ENCODE measurements at places on chromosomes 6 and 20.
A peak's percentile ranks its signal among the peaks of the same experiment; 100 is the strongest.

DNA sequence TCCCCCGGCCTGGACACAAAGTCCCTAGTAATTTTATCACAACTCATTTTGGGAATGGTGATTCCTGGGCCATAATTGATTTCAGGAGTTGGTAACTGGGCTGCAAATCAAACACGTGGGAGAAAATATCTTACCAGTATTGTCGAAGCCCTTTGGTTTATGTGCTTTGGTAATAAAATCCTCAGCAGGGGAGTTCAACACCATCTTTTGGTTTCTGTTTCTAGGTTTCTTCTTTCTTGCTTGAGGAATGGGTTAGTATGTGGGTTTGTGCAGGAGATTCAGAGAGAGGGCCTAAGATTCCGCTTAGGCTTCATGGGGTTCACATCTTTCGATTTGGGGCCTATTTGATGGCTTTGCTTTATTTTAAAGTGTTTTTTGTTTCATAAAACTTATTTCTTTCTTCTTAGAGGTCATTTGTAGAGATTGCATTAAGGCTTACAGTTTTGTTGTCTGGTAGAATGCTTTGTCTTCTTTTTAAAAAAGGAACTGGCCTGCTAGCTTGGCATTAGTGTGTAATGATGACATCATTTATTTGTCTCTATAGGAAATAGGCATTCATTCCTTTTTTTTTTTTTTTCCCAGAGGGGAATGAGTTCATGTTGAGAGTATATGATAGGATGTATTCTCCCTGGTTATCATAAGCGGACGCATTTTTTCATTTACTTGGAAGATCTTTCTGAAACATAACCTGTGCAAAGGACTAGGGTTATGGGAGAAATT lies 45.8 kb downstream of the CYP24A1 start:
- DNase-seq, result no peak

DNA sequence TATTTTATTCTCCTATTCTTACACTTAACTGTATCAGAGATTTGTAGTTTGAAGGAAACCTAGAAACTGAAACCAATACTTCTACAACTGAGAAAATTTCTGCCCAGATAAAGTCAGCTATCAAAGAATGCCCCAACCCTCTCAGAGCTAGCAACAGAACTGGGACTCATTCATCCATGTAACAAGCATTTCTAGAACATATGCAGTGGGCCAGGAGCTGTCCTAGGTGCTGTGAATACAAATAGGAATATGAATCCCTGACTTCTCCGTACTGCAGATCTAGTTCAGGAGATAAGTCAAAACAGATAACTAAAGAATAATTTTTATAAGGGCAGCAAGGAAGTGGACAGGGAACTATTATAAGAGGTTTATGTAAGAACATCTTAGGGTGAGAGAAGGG lies 654.1 kb upstream of the NOX3 start:
- DNase-seq, result no peak

GRCh38 chr6:104623052-104623690 lies 236.5 kb downstream of the HACE1 start:
- DNase-seq, result no peak

DNA sequence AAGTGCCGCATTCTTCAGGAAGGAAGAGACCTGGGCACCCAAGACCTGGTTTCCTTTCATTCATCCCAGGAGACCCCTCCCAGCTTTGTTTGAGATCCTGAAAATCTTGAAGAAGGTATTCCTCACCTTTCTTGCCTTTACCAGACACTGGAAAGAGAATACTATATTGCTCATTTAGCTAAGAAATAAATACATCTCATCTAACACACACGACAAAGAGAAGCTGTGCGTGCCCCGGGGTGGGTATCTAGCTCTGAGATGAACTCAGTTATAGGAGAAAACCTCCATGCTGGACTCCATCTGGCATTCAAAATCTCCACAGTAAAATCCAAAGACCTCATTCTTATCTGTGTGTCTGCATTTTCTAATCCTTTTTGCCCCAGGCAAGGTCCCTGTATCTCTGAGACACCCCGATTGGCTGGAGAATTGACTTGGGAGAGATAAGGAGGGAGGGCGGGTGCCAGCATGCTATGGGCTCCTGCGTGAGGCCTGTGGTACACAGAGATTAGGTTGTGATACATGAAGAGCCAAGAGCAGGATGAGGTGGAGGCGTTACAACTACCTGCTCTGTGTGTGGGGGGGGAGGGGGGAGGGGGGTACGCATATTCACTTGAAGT lies 4.8 kb downstream of the MUC21 start:
- no peak for DNase-seq

GRCh38 chr20:47159166-47159565 lies 197.3 kb downstream of the ZMYND8 start:
- DNase-seq, result no peak

DNA sequence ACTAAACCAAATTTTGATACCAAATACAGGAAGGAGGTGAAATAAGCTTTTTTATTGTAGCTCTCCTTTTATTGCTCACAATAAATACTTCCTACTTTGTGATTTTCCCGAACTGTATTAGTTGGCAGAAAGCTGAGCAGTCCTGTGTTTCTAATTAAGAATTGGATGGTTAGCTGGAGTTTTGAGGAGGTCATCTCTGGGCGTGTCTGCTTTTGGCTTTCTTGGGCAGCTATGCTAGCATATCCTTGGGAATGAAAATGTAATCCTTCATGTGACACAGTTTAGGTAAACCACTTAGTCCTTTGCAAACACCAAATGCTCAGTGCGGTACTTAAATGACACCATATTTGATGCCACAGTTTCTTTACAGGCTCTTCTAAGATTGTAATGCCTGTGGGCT lies 67.5 kb downstream of the MTHFD1L start:
- DNase-seq, result peak; percentile 26

DNA sequence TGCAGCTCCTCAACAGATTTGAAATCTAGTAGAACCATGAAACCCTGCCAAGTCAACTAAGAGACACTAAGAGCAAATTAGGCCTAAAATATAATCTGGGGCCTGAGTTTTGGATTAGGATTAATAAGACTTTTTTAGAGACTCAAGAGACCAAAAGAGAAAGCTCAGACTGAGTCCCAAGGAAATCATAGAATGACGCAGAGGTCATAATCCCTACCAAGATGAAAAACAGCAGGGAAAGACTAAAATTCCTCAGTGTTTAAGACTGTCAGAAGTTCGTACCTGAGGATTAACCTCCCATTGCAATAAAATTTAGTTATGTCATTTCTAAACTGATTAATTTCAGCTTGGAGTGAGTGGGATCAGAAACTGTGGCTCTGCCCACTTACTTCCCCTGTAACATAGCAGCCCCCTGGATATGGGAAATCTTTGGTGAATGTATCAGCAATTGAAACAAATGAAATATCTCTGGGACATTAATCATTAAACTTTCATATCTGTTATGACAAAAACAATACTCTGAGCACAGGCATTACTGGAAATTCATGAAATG lies 200.3 kb downstream of the EDN1 start:
- no peak for DNase-seq

- DNase-seq, result no peak
These were observed 26.8 kb upstream of the DDR1 start for GRCh38 chr6:30857549-30857948.

DNA sequence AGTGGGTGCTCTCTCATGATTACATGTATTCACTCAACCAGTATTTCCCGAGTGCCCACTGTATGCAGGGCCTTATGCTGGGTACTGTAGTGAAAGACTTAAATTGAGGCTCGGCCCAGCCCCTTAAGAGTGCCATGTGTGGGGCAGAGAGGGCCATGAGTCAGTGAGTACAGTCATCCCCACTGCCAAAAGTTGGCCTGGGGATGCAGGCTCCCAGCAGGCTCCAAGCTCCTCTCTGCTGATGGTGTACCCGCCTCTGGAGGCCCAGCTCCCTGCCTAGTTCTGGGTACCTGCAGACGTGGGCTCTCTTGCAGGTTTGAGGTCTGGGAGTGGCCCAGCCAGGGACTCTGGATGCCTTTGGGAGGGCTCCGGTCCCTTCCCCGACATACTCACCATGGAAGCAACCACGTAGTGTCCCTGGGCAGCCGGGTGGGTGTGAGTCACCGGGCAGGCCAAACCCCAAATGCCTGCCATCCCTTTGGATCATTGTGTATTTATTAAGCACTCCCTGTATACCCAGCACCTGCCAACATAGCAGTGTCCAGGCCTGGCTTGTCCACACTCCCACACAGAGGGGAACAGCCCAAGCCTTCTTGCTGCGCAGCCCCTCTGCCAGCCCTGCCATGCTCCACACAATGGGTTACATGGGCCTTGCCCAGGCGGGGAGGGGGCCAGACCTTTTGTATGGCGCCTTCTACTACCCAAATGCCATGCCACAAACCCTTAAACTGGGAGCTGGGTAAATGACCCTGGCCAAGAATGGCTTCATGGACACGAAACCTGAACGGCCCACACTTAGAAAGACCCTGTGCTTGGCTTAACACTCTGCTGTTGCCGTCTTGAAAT lies 153.6 kb downstream of the VEGFA start:
- DNase-seq, result peak; percentile 31

GRCh38 chr20:50193199-50193835 lies 2.7 kb downstream of the CEBPB start:
- DNase-seq, result peak; percentile 61

- DNase-seq, result no peak
These were observed 94.5 kb upstream of the NRSN1 start for GRCh38 chr6:24031496-24031895.

DNA sequence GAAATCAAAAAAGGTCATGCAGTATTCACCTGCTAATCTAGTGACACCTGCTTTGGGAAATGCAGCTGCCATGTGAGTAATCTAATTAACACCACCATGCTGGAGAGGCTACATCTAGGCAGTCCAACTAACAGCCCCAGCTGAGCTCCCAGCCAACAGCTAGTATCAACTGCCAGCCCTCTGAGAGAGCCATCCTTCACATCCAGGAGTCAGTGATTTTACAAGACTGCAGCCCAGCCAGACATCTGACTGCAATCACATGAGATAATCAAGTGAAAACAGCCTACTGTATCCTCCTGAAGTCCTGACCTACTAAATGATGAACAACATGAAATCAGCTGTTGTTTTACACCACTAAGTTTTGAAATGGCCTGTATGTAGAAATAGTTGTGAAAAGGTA lies 298.4 kb downstream of the TRDN start:
- no peak for DNase-seq

DNA sequence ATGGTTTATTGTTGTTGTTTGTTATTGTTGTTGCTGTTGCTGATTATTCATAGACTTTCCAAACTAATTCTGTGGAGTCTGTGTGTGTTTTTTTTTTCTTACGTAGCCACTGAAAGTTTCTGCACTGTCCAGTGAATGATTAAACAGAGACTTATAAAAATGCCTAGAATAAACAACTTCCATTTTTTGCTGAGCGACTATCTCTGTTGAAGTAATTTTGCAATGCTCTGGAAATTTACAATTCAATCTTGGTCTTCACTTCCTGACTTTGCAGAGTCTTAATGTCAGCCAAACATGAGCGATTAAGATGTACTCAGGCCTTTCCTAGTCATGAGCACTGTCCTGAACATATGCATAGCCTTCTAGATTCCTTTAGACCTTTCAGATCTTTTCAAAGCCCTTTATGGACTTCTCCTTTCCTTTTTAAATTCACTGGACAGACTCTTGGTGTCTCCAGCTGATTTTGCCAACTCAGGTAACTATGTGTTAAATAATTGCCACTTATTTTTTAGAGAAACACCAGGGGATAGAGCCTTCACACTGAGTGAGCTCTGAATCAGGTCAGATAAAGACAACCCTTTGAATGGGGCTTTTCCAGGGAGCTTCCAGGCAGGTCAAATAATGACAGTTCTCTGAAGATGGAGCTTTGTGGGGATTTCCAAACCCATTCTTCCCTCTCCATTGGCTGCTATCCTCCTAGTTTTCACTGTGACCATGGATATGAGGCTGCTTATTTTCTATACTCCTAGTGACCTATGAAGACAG lies 622.8 kb upstream of the EPHA7 start:
- no peak for DNase-seq

- DNase-seq, result no peak
These were observed 54.8 kb upstream of the EDN1 start for GRCh38 chr6:12235341-12235740.

- no peak for DNase-seq
These were observed 34.7 kb upstream of the SYNCRIP start for GRCh38 chr6:85677234-85677956.

DNA sequence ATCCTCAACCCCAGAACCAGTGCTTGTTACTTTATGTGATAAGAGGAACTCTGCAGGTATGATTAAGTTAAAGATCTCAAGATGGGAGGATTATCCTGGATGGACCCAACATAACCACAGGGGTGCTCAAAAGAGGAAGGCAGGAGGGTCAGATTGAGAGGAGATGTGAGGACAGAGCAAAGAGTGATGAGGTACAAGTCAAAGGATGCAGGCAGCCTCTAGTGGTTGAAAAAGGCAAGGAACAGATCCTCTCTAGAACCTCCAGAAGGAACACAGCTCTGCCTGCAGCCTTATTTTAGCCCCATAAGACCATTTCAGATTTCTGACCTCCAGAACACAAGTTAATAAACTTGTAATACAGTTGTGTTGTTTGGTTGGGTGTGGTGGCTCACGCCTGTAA lies 41.2 kb downstream of the PDSS2 start:
- DNase-seq, result peak; percentile 21

DNA sequence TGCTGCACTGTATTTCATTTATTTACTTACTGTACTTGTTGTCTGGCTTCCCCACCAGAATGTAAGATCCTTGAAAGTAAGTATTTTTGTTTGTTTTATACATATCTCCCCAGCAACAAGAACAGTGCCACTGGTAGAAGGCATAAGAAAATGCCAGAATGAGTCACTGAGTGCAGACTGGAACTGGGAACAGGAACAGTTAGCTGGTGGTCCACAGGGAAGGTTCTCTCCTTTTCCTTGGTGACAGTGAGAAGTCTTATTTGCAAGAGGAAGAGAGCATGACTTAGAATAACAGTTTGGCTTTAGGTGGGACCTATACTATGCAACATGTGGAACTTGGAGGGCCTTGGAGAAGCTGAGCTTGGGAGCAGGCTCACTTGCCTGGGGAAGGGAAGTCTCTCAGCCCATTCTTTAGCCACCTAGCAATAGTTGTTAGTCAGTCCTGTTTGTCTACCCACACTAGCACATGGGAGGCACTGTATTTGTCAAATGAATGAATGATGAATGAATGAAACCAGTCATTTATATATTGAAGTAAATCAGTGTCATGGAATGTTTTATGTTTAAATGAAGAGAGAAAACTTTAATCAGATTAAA lies 203.5 kb downstream of the KCNQ5 start:
- peak; percentile 21 for DNase-seq

DNA sequence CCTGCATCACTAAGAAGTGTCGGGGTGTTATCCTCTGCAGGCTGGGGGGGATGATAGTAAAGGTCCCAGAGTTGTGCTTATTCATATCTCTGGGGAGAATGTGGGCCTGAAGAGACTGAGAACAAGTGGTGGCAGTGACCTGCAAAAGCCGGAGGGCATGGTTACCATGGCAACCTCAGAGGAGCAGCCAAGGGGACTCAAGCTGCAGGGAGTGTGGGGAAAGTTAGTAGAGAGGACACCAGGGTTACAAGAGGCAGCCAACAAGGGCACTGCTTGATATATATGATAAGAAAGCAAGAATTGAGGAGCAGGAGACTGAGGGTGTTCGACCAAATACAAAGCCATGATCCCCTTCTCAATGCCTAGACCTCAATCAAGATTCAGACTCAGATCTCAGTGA lies 46.1 kb downstream of the HLA-F start:
- DNase-seq, result no peak

Measured in AG08396 (cell line).